CD4-positive, alpha-beta T cell treated with Interleukin-6 for 4 hours (primary cell): ENCODE measurements at places on chromosomes 12 and 14.

DNA sequence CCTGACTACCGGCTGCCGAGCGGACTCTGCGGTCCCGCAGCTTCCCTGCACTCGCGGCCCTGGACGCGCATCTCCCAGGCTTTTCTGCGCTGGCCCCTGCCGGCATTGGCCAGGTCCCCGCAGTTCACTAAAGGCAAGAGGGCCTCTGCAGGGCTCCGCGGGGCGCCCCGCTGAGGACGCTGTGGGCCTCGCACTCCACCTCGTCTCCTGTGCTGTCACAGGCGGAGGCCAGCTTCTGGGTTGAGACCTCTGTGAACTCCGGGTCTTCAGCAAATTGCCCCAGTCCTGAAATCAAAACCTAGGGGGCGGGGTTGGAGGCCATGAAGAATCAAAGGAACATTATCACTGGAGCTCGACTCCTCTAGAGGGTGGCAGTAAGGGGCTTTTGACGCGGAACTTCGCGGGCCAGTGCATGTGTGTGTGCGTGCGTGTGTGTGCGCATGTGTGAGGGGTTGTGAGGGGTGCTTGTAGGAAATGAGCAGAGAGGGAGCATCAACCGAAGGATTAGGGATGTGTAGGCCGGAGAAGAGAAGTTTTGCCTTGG is 68.5 kb upstream of the CAPRIN2 start:
- DNase-seq, result peak; percentile 47

DNA sequence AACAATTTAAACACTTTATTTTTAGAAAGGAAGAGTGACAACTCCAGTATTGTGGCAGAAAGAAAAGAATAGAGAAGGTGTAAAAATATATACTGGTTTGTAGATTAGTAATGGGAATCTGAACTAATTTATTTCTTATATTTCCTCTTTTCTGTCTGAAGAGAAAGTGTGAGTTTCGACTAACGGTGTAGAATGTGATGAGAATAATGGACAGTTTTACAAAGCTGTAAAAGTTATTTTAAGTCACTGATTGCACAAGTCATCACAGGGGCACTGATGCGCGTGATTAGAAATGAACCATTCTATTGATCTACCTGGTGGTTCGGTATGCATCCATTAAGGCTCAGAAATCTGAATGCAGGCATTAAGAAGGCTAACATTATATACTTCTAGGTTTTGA is 158.5 kb upstream of the ATXN7L3B start:
- no peak for DNase-seq

GRCh38 chr12:124593176-124593575 is 25.8 kb upstream of the NCOR2 start:
- DNase-seq, result no peak

GRCh38 chr14:101474563-101475455 is 86.5 kb upstream of the DIO3 start:
- DNase-seq, result no peak

DNA sequence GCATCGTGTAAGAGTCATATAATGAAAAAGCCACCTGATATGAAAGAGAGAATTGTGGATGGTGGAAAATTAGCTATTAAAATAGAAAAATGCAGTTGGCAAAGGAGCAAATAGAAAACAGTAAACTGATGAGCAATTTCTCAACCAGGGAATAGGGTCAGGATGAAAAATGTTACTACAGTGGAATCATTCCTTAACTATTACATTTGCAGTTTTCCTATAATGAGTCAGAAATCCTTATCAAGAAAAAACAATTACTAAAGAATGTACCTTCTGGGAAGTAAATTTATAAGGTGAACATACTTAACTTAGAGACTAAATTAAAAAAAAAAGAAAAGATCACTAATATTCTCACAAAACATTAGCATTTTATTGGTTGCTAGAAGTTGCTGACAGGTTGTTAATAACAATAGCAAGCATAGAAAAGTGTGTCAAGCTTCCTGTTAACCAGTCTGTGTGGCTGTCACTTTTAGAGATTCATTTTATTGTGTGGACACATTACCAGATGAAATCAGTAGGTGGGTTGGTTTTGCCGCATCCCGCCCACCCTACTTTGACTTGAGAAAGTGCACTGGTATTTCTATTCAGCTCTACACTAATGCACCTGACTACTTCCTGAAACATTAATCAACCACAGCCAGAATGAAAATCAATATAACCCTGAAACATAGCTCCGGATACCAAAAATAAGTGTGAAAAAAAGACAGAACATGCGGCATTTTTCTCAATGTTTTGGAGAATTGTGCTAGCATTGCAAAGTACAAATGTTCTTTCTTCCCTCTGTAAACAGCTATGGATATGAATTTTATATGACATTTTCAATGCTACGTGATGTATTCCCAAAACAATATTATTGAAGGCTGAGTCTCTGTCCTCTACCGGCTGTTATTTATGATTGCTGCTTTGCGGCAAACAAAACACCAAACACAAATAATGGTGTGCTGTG is 576.7 kb downstream of the SLC16A7 start:
- DNase-seq, result no peak

- no peak for DNase-seq
Measured at GRCh38 chr12:127899971-127900370, 367.0 kb upstream of the TMEM132C start.

DNA sequence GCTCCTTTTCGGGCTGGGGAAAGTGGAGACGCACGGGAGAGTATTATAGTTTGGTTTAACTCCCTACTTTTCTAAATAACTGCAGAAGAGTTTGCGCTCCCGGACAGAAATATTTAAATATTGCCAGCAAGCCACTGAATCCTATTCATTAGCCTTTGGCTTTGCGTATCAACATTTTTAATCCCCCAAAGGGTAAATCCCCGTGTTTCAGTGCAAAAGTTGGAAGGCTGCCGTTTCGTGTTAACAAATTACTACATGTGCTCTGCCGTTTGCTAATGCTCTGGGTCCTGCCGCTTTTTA is 372 bp upstream of the DPF3 start:
- no peak for DNase-seq

DNA sequence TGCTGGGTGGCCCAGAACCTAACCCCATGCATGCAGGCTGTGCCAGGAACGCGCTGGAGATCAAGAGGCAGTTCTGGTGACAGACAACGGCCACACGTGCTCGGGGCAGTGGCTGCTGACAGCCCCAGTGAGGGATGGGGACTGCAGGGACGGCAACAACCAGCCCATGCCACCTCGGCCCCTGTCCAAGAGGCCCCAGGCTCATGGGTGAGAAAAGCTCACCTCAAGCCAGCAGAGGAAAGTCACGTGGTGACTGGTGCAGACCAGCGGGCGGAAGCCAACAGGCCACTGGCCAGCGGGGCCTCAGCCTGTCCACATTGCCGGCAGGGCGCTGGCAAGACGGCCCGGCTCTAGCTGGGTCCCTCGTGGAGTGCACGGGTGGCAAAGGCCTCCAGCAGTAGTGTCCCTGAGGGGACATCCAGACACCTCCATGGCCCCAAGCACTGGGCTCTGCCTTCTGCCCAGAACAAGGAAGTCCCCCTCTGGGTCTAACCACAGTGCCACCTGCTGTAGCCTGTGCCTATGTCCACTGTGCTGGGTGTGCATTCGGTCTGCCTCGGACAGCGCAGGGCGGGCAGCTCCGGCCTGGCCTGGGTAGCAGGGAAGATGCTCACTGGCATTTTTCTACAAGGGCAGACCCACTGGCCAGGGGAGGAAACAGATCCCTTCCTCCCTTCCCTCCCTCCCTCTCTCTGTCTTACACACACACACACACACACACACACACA is 134.1 kb downstream of the NCOR2 start:
- no peak for DNase-seq

- no peak for DNase-seq
Measured at GRCh38 chr12:65649126-65649525, 175.2 kb upstream of the HMGA2 start.

DNA sequence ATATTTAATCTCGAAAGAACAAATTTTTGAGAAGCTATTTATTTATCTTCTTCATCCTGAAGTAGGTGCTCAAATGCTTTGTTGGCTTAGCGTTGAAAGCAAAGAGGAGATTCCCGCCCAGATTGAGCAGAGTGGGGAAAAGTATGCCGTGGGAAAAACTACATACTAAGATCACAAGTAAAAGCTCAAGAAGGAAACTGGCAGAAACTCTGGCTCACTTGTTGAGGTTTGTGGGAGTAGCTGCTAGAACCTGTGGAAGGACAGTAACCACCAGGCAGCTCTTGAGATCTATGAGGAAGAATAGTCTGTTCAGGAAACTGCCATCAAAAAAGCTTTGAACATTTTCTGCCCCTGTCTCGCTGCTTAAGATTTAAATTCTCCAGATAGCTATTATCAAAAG is 3.9 kb downstream of the MYRFL start:
- no peak for DNase-seq
